ENCODE measurements at places on chromosomes 6 and 20. TPM values are rescaled to one million over a fixed set of nuclear protein-coding genes. Genes with fewer than 3 reads are reported as not detected.

Gene TFAP2D
- total RNA-seq: not detected

Gene TAAR9
- not detected for total RNA-seq

Gene FOXF2
- total RNA-seq: 103 TPM

- DNase-seq: no peak
Measured at GRCh38 chr6:16653226-16653625, 108.0 kb downstream of the ATXN1 start.

DNA sequence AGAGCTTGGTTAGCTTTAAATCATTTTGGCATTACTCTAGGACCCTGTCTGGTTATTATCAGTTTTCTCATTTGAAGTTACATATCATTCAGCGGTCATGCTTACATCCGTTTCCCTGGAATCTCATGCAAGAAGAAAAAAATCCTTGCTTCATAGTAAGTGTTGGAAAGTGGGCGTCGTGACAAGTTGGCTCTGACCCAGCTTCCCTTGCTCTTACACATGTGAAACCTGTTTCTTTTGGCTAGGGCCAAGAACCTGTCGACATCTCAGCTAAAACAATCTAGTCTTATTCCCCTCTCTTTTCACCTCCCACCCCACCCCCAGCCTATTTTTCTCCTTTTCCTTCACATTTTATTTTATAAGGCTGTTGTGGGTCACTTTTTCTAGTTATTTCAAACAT is 45.5 kb downstream of the ANKS1A start:
- no peak for DNase-seq

GRCh38 chr6:9136141-9136822 is 700.9 kb upstream of the SLC35B3 start:
- DNase-seq: no peak

DNA sequence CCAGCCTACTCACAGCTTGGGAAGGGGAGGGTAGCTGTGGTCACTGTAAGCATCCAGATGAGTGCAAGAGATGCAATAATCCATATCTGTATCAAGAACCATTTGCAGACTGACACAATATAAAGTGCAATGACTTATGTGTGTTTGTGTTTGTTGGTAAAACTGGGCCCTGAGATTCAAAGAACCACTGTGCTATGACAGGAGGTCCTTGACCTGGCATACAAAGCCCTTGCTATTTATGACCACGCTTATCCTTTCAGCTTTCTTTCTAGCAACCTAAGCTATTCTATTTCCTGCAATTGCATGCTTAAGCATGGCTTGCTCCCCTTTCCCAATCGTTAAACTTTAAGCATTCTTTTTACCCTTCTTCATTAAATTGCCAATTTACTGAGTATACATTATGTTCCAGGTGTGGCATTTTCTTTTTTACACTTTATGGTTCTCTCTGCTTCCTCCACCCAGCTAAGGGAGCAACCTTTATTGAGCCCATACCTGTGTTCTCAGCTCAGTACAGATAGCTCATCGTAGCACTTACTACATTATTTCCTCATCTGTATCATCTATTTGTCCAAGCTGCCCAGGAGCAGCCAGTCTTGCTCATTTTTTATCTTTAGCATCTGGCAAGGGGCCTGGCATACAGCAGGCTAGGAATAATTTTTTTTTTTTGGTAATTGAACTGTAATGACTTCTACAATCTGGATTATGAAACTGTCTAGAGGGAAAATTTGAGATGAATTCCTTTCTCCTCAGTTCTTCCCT is 3.5 kb downstream of the MCUR1 start:
- no peak for DNase-seq

DNA sequence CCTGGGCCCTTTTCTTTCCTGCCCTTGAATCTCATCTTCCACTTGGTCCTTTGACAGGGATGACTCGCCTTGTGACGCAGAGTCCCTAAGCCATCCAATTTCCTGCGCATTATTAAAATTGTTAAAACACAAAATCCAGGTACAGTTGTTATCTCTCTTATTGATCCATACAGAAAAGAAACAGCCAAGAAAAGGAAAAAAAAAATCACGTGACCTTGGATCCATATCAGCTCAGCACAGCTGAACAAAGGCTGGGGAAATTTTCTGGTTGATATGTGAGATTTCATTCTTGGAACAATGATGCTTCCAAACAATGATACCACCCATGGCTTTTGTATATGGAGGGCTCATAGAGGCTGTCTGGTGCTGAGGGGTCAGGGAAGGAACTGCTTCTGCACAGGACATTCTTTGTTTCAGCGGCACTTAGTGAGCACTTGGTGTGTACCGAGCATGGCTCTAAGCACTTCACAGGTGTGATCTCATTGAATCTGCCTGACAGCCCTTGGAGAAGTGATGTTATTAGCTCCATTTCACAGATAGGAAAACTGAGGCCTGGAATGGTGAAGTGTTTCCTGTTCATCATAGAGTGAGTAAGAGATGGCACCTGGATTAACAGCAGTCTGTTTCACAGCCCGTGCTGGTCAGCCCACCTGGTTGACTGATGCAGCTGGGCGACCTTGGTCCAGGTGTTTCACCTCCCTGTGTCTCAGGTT is 155.0 kb upstream of the SULF2 start:
- DNase-seq: no peak

GRCh38 chr6:113248532-113248931 is 608.6 kb upstream of the MARCKS start:
- DNase-seq: no peak
